PC-3 (cell line): ENCODE measurements at places on chromosomes 12 and 14.

DNA sequence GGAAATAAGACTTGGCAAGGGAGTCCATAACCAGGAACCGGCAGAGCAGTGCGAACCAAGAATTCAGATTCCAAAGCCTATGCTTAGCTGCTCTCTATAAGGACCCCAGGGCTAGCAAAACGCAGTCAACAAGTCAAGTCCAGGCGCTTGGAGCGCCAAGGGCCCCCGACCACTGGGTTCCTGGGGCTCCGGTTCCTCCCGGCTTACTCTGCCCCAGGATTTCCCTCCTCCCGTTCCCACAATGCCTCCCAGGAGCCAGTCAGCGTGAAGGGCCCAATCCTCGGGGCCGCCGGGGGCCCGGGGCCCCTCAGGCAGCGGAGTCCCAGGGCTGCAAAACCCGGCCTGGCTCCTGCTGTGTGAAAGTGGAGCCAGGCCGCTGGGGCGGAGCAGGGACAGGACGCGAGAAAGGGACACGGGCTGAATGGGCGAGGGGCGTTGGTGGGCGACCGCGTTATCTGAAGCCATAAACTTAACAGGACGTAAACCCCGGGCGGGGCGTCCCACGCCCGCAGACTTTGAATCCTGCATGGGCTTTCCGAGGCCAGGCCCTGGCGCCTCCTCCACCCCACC, 1.5 kb downstream of the KRT8 start:
- DNase-seq = peak; percentile 76

DNA sequence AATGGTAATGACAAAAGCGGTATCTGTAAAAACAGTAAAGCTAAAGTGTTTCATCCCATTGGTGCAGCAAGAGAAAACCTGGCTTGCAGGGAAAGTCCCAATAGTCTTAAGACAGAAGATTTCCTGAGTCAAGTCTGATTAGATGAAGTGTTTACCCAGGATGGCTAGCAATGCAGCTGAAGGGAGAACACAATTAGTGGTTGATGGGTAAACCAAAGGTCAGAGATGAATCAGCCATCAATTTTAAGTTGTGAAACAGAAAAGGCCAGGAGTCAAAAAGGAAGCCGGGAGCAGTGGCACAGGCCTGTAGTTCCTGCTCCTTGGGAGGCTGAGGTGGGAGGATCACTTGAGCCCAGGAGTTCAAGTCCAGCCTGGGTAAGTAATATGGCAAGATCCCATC, 52.6 kb downstream of the SEC23A start:
- DNase-seq = peak; percentile 73

DNA sequence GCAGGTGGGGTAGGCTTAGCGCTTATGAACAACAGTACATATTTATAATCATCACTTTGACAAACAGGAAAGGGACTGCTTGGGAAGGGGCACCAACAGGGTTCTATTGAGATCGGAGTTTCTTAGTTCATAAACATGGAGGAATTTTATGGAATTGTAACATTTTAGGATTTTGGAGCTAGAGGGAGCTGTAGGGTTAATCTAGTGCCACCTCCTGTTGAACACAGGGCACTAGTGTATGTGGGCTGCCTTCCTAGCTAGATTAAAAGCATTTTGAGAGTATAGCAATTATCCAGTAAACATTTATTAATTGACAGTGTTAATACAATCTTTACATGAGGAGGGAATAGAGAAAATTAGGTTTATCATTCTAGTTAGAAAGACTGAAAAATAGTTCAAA, 23.1 kb upstream of the TBC1D30 start:
- peak; percentile 68 for DNase-seq

DNA sequence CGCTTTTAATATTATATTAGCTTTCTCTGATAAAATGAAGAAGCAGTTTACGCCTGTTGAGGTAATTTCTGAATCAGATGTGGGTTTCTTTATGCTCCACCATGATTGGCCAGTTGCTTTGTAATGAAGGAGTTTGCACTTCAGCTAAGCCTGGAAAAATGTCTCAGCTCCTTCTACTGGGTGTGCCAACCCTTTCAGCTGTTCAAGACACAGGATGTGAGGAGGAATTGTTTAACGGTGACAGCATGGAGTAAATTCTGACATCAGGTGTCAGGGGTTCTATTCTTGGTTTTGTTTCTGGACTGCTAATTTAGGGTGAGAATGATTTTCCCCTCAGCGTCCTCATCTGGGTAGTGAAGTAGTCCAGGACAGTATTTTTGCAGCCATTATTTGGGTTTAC, 43.5 kb downstream of the FLRT2 start:
- DNase-seq = no peak

GRCh38 chr12:2172491-2173214, 119.9 kb downstream of the CACNA1C start:
- DNase-seq = no peak

DNA sequence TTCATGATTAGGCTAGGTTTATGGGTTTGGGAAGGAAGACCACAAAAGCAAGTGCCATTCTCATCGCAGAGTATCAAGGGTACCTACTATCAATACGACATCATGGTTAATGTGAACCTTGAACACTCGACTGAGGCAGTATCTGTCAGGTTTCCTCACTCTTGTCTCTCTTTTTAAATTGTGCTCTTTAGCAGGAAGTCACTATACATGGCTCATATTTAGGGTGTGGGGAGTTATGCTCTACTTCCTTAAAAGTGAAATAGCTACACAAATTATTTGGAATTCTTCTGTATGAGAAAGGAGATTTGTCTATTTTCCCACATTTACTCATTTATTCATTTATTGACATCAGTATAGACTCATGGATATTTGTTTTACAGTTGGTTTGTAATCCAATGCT, 5.9 kb upstream of the CLEC4E start:
- DNase-seq = no peak

- DNase-seq = no peak
Measured at GRCh38 chr14:80933282-80933681, 8.3 kb downstream of the CEP128 start.

GRCh38 chr12:62533755-62534107, 67.1 kb downstream of the MON2 start:
- no peak for DNase-seq

GRCh38 chr14:24298892-24299254, 707 bp downstream of the DHRS1 start:
- DNase-seq = peak; percentile 87

DNA sequence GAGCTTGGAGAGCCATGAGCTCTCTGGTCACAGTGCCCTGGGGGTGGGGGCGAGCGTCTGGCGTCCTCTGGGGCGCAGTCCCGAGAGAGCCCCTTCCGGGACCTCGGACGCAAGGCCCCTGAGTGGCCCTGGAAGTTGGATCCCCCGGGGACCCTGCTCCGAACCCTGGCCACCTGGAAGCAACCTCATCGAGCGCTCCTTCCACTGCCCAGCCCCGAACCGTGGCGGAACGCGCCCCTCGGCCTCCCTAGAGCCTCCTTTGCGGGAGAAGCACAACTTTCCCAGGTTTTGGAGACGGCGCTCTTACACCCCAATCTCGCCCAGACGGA, 1.2 kb downstream of the NOS1 start:
- DNase-seq = no peak

- DNase-seq = no peak
Measured at GRCh38 chr12:112087055-112087850, 21.3 kb downstream of the NAA25 start.

GRCh38 chr12:55728186-55728938, 447 bp downstream of the CD63 start:
- DNase-seq = peak; percentile 50

DNA sequence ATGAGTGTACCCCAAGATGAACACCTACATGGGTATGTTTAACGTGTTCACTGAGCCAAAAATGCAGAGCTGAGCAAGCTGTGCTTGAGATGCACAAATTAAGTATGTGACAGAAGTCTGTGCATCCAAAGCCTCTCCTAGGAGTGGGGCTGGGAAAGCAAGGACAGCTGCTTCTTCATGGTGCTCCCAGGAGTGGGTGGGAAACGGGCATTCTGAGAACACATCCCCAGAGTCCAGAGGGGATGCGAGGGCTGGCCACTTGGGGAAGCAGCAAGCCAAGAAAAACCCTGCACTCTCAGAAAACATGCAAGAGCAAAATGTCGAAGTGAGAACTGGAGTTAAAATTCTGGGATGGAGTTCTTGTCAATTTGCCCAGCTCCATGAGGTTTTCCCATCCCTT, 414.3 kb downstream of the BCAT1 start:
- DNase-seq = no peak

DNA sequence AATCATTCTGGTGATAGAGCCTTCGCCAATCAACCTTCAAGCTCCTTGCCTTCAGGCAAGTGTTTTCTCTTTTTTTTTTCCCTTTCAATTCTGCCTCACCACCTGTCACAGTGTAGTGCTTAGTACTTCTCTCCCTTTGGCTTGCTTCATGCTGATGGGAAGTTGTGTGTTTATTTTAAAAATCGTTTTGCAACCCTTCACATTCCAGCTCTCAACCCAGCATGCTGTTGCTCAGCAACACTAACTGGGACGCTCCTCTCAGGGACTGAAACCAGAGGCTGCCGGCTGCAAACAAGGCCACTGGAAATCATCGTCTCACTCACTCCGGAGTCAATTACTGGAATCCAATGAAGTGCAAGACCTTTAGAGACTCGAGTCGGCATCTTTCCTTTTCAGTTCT, 342.7 kb downstream of the PRKD1 start:
- DNase-seq = peak; percentile 2

- DNase-seq = no peak
Measured at GRCh38 chr12:42565633-42566032, 23.9 kb downstream of the PRICKLE1 start.

GRCh38 chr14:77184396-77185092, 2.9 kb downstream of the TMEM63C start:
- peak; percentile 18 for DNase-seq

GRCh38 chr12:79615596-79616560, 74.9 kb downstream of the PAWR start:
- DNase-seq = peak; percentile 55

DNA sequence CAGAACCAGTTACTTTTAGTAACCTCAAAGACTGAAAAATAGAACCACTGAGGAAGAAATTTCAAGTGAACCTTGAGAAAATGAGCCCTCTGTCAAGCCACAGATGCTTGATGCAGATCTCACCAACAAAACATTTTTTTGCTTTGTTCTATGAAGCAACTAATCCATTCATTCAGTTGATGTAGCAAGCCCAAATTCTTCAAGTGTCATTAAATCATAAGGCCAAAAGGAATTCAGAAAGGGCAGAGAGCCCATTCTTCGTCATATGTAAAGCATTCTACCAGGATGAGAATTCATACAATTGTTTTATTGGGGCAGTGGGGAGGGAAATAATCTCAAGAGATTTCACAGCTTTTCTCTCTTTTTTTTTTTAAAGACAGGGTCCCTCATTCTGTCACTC, 218.0 kb upstream of the RGS6 start:
- DNase-seq = peak; percentile 50

- peak; percentile 38 for DNase-seq
Measured at GRCh38 chr12:2084553-2085296, 31.9 kb downstream of the CACNA1C start.

DNA sequence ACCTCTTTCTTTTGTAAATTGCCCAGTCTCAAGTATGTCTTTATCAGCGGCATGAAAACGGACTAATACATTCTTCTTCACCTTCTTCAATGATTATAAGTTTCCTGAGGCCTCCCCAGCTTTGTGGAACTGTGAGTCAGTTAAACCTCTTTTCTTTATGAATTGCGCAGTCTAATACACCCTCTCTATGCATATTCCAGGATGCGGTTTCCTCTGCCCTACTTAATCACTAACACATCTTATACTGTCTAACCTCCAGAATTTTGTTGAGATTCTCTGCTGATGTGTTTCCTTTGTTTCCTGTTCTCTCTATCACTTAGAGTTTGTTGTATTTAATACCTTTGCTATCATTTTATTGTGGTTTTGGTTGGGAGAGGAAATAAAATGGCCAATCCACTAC, 145.4 kb downstream of the AEBP2 start:
- no peak for DNase-seq

- no peak for DNase-seq
Measured at GRCh38 chr12:40012711-40013110, 93.2 kb downstream of the SLC2A13 start.

DNA sequence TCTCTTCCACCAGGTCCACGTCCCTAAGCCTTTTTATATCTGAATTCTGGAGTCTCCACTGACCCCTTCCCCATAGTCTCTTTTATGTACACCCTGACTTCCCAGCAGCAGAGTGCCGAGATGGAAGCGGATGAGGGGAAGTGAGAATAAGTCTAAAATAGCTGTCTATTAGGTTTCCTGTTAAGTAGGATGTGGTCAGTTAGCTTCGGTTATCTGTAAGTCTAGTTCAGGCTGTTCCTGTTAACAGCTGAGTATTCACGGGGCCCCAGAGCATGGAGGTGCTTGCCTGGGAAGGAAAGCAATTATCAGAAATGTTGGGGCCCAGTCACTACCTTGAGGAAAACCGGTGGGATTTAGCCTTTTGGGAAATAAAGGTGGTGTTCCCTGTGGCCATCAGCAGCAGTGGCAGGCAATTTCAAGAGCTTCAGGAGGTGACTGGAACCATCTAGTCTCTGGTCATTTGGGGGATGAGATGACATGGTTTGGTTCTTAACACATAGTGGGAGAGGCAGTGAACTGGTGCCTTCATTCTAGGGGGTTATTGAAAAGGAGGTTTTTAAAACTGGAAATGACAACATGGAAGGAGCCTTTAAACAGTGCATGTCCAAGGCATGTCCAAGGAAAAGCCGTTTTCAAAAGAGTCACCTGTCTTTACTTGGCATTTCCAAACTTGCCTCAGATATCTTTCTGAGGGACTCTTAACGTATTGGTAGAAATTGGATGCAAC, 21.8 kb downstream of the CHST11 start:
- no peak for DNase-seq

GRCh38 chr14:104238424-104239184, 100.2 kb downstream of the KIF26A start:
- DNase-seq = no peak

DNA sequence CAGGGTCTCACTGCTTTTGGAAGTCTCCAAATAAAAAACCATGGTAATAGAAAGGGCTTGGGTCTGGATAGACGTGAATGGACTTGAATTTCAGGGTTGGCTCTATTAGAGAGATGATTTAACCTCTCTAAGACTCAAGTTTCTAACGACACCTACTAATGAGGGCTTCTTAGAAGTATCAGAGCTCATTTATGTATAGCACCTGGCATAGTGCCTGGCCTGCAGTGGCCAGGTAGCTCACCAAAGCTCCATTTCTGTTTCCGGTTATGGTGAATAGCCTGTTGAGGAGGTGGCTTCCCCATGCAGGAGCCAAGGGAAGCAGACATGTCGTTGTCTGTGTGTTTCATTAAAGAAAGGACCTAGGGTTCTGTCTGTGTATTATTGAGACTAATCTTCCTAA, 108.6 kb downstream of the ETV6 start:
- DNase-seq = no peak

DNA sequence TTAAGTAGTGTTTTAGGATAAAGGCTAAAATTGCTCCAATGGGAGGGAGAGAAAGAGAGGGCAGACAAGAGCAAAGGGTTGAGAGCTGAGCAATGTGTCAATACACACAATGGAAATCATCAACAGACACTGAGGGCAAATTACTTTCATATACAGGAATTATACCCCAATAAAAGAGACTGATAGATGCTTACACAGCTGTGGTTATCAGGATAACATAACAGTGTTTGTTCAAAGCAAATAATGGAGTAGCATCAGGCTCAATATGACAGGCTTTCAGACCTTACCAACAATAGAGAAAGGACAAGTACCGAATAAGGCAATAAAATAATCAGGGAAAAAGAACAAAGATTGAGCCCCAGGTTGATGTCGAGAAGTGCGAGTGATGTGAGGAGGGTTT, 53.4 kb upstream of the DIO2 start:
- DNase-seq = no peak
